ENCODE measurements at places on chromosomes 3 and 15.

DNA sequence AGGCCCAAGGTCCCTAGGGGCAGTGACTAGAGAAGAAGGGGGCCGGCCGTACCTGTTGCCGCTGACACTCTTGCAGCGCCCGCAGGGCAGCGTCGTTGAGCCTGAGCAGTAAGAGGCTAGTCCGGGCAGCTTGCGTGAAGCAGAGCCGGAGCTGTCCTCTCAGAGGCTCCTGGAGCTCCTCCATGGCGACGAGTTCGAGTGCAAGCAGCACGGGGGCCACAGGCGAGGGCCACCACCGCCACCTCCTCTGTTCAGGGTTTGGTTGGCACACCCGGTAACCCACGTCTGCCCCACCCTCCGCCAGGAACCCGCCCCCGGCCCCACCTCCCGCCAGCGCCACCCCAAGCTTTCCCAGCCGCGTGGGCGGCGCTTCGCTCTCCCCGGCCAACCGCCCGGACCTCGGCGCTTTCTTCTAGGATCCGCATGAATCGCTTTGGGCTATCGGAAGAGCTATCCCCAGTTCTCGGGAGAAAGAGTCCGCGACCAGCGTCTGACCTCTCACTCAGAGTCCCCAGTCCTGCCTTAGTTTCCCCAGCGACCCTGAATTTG lies at the start of gene ELL3:
Gene ELL3, minus strand, starts transcription at position 249 of the 549 bp plus-strand sequence. Its CDS starts 65 bp downstream, at position 184.
- peak; percentile 52 for DNase-seq

DNA sequence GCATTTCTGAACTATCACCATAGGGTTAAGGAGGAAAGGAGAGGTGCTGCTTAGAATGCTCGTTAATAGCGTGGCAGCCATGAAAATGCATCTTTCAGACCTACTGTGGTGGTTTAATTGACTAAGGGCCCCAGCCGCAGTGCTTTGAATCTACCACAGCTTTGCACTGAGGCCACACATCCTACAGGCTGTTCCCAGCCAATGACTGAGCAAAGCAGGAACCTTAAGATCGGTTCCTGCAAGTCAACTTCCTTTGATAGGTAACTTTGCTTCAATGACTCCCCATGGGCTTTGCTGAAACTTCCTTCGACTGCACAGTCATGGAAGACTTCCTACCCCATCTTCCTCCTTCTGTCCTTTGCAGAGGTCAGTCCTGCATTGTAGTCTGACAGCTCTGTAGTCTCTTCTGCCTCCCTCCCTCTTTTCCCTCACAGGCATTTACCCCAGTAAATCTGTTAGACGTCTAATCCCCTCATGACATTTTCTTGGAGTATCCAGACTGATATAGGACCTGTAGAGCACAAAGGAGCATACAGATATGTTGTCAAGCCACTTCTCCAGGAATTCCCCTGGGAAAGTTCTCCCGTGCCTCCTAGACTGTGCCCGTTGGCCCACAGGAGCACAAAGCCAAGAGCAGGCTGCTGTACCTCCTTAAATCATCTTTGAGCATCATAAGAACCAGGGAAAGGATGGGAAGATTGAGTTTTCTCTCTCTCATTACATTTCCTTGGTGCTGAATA lies 2.6 kb upstream of the BCL2A1 start:
- no peak for DNase-seq

DNA sequence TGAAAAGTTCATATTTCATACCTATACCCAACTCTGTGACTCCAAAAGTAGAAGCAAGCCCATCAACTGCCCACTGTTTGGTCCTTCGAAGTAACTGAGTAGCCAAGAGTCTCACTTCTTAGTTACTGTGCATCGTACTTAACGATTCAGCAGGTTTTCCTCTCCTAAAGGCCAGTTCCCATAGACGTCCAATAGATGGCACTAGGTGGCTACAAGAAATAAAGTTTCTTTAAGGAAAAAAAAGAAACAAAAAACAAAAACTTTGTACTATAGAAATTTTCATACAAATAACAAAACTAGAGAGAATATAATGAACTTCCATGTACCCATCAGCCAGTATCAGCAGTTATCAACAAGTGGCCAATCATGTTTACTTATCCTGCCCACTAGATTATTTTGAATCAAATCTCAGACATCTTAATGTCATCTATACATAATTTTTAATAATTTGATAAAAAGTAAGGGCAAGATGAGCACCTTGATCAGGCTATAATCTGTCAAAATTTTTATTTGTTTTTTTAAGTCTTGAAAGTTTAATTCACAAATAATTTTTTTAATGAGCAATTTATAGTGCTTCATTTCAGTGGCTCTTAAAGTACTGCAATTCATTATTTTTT lies 63.8 kb upstream of the ACP3 start:
- DNase-seq, result peak; percentile 89

- DNase-seq, result no peak
These were observed 19.1 kb upstream of the TBC1D21 start for GRCh38 chr15:73854265-73854664.

- DNase-seq, result no peak
These were observed 436.4 kb downstream of the NAALADL2 start for GRCh38 chr3:175295248-175296130.

- DNase-seq, result peak; percentile 66
These were observed 67.9 kb downstream of the IQCH start for GRCh38 chr15:67322481-67322880.

- peak; percentile 46 for DNase-seq
These were observed 4.5 kb downstream of the RNF168 start for GRCh38 chr3:196499061-196499460.
